CD4-positive, alpha-beta T cell (primary cell): ENCODE measurements at places on chromosomes 12 and 14. TPM values are rescaled to one million over a fixed set of nuclear protein-coding genes. Genes with fewer than 3 reads are reported as not detected.

Gene PLCZ1
- not detected for total RNA-seq

Gene LRP1-AS
- total RNA-seq = not detected

Gene CACNA1C
- 0.08 TPM for total RNA-seq

Gene PTHLH
- not detected for total RNA-seq

Gene KLHL28
- 49.7 TPM for total RNA-seq

Gene TPPP2
- not detected for total RNA-seq

Gene SLC10A1
- not detected for total RNA-seq

Gene MGAT4C
- total RNA-seq = not detected

Gene PPP1R3E
- 53.8 TPM for total RNA-seq

Gene OR4M1
- not detected for total RNA-seq

Gene C12orf50
- total RNA-seq = not detected

Gene TAS2R9
- total RNA-seq = not detected

Gene DDHD1
- total RNA-seq = 42.5 TPM

Gene ANO2
- total RNA-seq = not detected

Gene ABCD2
- total RNA-seq = 1.6 TPM

Gene ANKRD33
- total RNA-seq = not detected

Gene RHEBL1
- total RNA-seq = 5.1 TPM

Gene ULK1
- 91.6 TPM for total RNA-seq

Gene PRIMA1
- total RNA-seq = not detected

Gene B4GALNT3
- 1.8 TPM for total RNA-seq
